ENCODE measurements at places on chromosomes 16 and 17.

DNA sequence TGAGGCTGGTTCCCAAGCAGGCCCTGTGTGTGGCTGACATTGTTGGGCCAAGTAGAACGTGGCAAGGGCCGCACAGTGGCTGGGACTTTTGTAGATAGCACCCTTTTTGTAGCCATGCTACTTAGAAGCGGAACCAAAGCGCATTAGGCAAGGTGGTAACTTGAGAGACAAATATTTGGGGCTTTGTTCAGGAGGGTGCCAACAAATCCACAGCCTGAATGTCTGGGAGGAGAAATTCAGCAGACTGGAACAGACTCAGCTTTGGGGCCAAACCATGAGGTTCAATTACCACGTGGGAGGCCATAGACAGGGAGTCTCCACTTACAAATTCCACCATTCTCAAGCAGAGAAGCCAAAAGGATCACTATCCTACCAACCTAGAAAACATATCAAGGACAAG lies 183.7 kb downstream of the RGS9 start:
- DNase-seq = no peak

- DNase-seq = no peak
These were observed 731.0 kb downstream of the MAF start for GRCh38 chr16:78869492-78869891.

DNA sequence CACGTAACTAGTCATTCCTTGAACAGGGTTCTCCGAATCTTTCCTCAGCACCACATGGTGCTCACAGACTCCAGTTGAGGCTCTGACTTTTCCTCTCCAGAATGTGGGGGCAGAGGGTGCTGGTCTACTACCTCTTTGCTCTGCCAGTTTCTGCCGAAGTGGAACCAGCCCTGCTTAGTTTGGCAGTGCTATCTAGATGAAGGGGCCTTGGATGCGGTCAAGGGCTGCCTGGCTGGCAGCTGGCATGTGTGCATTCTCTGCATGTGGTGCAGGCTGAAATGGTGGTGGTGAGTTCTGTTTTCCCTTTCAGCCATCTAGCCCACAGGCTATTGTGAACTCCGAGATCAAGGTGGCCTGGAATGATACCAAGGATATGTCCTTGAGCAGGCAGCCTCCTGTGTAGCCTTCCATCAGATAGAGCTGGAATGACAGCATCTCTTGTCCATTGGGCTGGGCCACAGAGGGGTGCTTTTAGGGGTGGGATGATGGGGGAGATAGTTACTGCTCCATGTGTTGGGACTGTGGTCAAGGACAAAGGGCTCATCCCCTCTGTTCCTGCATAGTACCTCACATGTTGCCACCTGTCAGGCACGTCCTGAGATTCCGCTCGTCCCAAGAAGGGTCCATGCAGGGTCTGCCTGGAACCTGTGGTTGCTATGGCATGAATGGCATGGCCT lies 2.0 kb downstream of the DYNLL2 start:
- no peak for DNase-seq

GRCh38 chr17:77636835-77637817 lies 321.4 kb upstream of the TNRC6C start:
- no peak for DNase-seq

DNA sequence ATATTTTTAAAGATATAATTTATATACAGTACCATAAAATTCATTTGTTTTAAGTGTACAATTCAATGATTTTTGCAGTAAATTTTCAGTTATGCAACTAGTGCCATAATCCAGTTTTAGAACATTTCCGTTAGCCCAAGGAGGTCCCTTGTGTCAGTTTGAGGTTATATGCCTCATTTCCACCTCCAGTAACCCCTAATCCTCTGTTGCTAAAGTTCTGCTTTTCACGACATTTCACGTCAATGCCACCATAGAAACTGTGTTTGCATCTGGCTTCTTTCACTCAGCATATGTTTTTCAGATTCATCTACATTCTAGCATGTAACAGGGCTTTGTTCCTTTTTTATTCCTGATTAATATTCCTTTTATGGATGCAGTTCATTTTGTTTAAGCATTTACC lies 42.4 kb upstream of the NUDT7 start:
- DNase-seq = no peak

GRCh38 chr16:25135254-25135878 lies 23.8 kb downstream of the LCMT1 start:
- DNase-seq = no peak

GRCh38 chr16:17360693-17361122 lies 110.1 kb downstream of the XYLT1 start:
- DNase-seq = no peak

DNA sequence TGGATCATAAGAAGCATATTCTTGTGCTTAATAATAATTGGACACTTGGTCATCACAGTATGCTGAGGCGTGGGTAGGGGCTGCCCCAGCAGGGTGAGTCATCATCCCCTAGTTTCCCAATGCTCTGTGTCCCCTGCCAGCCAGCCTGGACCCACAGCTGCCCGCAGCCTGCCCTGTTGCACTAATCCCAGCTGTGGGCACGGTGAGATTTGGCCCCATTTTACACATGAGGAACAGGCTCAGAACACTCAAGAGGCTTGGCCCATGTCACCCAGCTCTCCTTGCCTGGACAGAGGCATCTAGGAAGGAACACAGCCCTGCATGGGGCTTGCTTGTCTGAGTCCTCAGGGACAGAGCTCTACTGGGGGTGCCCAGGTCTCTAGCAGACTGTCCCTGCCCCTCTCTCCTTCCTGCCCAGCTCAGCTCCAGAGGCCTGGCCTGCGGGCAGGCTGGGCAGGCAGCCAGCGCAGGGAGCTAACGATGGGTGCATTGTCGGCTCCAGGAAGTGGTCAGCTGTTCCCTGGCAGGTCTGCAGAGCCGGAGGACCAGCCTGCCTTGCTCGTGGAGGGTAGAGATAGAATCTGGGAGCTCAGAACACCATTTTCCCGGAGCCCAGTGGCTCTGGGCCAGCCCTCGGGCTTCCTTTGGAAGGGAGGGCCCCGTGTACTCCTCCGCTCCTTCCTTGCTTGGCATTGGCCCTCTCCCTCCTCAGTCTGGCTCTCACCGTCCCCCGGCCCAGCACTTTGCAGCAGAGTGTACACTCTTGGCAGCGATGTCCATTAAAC lies 189.4 kb downstream of the RAB11FIP4 start:
- no peak for DNase-seq

DNA sequence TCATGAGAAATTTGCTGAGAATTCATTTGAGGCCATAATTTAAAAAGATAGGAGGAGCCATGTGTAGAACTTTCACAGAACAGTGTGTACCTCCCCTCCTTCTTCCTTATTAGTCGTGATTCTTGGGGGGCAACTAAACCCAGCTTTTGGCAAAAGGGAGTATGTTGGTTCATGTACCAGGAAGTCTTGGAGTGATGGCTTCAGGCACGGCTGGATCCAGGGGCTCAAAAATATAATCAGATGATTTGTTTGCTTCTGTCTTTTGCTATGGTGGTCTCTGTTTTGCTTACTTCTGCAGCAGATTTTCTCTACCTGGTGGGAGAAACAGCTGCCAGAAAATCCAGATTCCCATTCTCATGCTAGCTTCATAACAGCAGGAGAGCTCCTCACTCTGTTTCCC lies 629.9 kb downstream of the MAF start:
- DNase-seq = no peak

- DNase-seq = no peak
These were observed 27.7 kb downstream of the PPM1E start for GRCh38 chr17:58783380-58783779.

GRCh38 chr17:1916963-1917715 lies 87.3 kb downstream of the RPA1 start:
- DNase-seq = no peak

- DNase-seq = no peak
These were observed 2.0 kb downstream of the TBC1D10B start for GRCh38 chr16:30368122-30368791.

DNA sequence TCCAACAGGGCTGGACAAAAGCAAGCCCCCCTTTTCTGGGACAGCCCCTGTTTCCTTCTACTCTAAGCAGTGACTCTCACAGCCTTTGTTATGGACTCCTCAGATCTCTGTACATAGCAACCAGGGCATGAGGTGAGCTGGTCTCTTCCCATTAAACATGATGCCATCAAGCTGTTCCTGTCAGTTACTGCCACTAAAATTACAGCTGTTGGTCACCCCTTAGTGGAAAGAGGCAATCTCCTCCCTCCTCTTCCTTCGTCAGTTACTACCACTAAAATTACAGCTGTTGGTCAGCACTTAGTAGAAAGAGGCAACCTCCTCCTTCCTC lies 95.2 kb upstream of the SMIM36 start:
- DNase-seq = no peak

- no peak for DNase-seq
These were observed 1.6 kb downstream of the ITPRIPL2 start for GRCh38 chr16:19115148-19116021.

GRCh38 chr17:79797492-79798298 lies 818 bp upstream of the CBX8 start:
- no peak for DNase-seq

DNA sequence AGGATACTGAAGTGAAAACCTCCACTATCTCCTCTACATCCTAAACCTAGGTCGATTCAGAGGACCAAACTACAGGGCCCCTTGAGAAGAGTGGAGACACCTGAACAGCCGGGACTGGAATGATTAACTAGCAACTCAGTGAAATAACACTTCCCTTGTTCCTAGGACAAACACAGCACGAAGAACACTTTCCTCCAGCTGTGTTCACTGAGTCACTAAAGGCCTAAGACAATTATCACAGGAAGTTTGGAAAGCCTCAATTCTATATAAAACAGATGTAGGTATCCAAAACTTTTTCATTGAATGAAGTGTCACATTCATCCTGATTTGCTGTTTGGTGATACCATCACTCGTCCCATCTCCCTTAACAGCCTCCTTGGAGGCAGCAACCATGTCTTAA lies 15.5 kb upstream of the CUEDC1 start:
- no peak for DNase-seq

GRCh38 chr17:30924341-30924740 lies 2.6 kb downstream of the ADAP2 start:
- DNase-seq = no peak

- DNase-seq = no peak
These were observed 370 bp downstream of the EVPL start for GRCh38 chr17:76026714-76027158.

- no peak for DNase-seq
These were observed 1109.2 kb upstream of the CDH8 start for GRCh38 chr16:63145411-63145810.

DNA sequence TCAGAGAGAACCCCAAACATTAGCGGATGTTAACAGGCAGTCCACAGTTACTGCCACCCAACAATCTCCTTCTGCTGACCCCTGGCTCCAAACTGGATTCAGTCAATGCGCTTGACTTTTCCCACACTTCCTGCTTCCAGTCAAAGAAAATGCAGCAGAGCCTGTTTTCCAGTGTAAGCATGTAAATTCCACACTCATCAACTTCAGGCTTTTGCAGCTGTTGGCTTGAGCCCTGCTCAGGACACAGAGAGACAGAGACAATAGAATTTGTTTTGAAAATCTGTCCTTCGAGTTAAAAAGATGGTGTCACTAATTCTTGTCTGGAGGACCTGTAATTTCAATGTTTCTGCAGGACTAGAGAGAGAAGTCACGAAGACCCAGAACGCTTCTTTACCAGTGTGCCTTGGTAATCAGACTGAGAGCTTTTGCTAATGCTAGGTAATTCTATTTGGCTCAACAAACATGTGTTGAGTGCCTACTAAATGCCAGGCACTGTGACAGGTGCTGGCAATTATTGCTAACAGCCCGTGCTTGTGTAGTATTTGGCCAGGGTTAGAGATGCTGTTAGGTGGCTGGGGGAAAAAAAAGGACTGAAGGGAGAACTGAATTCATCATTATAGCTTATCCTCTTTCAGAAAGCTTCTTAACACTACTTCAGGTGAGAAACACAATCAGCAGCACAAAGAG lies 32.5 kb downstream of the HOXB1 start:
- no peak for DNase-seq

DNA sequence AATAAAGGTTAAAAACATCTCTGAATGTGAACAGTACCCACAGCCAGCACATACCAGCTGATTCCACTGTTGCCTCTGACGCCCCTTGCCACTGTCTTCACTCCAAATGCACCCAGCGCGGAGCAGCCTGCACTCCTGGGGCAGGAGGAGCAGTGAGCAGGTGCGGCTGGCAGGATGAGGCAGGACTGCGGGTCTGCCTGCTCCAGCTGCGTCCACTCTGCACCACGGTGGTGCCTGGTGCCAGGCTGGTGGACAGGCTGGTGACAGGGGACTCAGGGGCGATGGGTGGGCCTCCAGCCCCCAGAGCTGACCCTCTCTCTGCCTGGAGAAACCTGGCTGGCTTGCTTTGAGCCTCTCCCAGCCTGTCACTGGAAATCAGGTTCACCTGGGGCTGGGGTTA lies 9.4 kb downstream of the RAB40B start:
- DNase-seq = no peak

- DNase-seq = no peak
These were observed 23.4 kb downstream of the NMRAL1 start for GRCh38 chr16:4450931-4451519.

DNA sequence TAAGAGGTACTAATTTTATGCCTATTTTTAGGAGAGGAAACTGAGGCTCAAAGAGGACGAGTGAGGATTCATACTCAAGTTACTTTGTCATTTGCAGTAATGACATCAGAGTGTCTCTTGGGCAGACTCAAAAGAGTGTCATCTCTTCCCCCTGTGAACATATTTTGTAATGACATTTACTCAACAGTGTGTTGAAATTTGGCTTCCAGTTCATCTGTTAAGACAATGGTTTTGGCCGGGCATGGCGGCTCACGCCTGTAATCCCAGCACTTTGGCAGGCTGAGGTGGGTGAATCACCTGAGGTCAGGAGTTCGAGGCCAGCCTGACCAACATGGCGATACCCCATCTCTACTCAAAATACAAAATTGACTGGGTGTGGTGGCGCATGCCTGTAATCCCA lies 28.9 kb downstream of the WFDC1 start:
- no peak for DNase-seq

DNA sequence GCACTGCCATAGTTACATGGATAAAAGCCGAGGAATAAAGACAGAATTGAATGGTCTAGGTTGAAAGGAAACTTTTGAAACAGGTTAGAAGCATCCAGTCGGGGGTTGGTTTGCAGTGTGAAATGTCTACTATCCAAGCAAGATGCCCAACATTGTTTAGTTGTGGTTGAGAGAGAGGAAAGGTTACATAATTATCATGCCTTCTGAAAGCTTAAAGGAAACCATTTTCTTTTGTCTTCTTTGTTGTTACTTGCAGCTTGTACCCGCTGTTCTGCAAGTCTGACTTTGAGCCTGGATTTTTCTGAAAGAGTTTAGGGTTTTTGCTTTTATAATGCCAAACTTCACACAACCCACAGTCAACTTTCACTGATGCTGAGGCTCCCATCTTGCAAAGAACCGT lies 167.9 kb downstream of the AXIN2 start:
- no peak for DNase-seq

Measured in stimulated activated CD4-positive, alpha-beta T cell treated with anti-CD3 and anti-CD28 coated beads, Interleukin-15, amount 100 ng/mL, for 1 hour (primary cell).